ENCODE measurements at places on chromosomes 16 and 17.

DNA sequence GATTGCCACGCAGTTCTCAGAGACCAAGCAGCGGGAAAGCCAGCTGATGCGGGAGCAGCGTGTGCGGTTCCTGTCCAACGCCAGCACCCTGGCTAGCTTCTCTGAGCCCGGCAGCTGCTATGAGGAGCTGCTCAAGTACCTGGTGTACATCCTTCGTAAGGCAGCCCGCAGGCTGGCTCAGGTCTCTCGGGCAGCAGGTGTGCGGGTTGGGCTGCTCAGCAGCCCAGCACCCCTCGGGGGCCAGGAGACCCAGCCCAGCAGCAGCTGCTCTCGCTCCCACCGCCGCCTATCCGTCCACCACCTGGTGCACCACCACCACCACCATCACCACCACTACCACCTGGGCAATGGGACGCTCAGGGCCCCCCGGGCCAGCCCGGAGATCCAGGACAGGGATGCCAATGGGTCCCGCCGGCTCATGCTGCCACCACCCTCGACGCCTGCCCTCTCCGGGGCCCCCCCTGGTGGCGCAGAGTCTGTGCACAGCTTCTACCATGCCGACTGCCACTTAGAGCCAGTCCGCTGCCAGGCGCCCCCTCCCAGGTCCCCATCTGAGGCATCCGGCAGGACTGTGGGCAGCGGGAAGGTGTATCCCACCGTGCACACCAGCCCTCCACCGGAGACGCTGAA lies 15.2 kb downstream of the CACNA1G start:
- DNase-seq, result no peak

DNA sequence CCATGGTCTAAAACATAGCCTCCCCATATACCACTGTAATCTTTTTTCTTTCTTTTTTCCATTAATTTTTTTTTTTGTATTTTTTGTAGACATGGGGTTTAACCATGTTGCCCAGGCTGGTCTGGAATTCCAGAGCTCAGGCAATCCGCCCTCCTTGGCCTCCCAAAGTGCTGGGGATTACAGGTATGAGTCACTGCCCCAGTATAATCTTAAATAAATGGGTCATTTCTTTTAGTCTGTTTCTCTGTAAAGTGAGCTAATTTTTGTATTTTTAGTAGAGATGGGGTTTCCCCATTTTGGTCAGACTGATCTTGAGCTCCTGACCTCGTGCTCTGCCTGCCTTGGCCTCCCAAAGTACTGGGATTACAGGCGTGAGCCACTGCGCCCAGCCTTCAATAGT lies 5.7 kb upstream of the NME1 start:
- no peak for DNase-seq

DNA sequence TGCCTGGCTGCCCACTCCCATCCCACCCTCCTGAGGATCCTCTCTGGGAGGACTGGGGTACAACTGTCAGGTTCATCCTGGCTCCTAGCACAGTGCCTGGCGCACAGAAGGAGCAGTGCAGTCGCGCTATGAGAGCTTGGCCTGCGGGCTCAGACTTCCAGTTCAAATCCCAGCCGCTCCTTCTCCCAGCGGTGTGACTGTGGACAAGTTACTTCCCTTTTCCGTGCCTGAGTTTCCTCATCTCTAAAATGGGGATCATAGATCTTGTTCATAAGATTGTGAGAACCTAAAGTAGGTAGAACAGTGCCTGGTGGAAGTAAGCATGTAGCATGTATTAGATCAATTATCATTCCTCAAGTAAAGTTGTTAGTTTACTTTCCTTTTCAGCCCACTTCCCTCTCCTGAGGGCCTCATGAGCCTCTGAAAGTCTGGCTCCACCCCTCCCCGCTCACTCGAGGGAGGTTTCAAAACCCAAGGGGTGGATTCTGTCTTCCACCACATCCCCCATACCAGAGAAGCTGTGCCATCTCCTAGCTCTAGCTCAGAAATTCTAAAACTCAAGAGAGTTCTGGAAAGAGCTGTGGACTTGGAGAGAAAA lies 19.9 kb upstream of the COL1A1 start:
- DNase-seq, result no peak

GRCh38 chr17:19502517-19502916 lies 31.1 kb upstream of the SLC47A1 start:
- DNase-seq, result no peak

DNA sequence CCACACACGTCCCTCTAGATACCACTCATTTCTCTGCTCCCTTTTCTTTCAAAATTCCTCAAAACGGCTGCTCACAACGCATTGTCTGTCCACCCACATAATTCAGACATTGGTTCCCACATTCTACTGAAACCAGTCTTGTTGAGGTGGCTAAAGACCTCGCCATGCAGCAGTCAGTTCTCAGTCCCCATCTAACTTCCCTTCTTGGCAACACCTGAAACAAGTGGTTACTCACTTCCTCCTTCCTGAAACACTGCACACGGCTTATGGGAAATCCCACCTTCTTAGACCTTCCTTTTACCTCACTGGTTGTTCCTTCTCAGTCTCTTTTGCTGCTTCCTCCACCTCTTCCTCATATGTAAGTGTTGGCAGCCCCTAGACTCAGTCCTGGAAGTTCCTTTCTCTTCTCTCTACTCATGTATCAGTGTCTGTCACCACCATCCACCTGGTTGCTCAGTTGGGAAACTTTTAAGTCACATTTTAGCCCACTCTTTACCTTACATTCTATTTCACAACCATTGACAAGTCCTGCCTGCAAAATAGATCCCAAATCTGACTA lies 277.1 kb downstream of the CEP112 start:
- no peak for DNase-seq

DNA sequence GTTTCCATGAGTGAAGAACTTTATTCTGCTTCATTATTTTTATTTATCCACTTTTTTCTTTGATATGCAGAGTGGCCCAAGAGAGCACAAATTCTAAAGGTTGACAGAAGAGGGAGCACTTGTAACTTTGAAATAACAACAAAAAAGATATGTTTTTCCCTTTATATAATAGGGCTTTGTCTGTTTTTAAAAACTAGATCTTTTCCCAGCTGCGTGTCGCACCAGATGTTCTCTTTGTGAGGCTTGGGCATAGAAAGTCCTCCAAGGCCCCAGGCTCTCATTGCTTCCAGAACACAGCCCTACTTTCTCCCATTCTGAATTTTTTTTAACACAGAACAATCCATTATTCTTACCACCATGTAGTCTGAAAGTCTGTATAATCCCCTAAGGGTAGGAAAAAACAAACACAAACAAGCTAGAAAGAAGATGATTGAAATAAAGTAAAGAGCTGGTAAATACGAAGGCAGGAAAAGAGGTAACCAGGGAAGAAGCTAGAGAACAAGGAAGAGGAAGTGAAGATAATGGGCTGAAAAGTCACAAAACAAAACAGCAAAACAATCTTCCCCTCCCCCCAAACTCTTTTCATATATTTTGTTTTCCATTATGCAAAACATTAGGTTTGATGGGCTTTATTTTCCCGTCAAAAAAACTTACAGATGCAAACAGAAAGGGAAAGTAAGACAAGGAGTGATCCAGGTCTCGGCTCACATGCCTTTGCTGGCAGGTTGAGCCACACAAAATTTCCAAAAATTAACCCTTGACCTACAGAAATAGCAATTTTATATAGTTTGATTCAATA lies 160.4 kb downstream of the ABCA8 start:
- DNase-seq, result no peak

DNA sequence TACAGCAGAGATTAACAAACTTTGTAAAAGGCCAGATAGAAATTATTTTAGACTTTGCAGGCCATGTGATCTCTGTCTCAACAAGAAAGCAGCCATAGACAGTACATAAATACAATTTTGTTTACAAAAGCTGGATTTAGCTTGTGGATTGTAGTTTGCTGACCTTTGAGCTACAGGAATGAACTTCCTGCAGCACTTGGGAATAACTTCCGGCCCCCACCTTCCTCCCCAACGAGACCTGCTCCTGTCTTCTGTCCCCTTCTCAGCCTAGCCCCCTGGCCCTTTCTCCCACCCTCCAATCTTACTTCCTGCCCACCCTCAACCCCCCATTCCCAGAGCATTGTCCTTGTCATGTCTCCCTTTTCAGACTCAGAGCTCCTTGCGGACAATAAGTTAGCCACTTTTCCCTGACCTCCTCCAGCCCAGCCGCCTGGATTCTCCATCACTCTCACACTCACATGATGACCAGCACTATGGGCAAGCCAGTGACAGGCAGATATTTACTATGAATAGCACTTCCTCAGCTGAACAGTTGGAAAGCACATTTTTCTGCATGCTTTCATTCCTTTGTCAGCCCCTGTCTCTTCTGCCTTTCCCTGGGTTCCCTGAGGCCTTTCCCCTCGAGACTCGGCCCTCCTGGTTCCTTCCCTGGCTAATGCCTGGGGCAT lies 27.6 kb upstream of the DLX3 start:
- DNase-seq, result no peak

- DNase-seq, result no peak
Observed at GRCh38 chr16:74186561-74186971, 110.0 kb upstream of the PSMD7 start.

DNA sequence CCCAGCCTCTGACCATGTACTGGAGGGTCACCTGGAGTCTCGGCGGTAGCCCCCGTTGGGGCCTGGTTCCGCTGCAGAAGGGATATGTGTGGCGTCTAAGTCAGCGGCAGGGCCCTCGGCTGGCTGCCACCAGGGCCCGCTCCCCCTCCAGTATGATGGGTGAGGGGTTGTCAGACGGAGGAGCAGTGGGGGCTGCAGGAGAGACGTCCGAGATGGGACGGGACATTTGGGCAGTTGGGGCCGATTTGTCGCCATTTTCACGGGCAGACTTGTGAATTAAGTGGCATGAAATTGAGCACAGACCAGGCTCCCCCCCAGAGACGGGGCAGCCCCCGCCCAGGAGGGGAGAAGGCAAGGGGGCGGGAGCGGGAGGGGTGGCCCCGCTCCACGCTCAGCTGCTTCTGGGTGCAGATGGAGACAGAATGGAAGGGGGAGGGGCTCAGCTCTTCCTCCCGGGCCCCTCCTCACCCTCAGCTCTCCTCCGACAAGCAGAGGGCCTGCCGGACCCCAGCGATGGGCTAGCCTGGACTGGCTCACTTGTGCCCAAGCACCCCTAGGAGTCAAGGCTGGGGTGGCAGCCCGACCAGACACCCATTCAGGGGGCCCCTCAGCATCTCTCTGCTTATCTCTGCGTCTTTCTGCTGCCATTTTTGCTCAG lies 52.7 kb upstream of the LHX1 start:
- no peak for DNase-seq

- DNase-seq, result no peak
Observed at GRCh38 chr16:71526111-71526631, at the start of gene CHST4. Gene CHST4, plus strand, starts transcription at chr16:71526426. Its CDS starts 10,252 bp downstream, at chr16:71536678.

DNA sequence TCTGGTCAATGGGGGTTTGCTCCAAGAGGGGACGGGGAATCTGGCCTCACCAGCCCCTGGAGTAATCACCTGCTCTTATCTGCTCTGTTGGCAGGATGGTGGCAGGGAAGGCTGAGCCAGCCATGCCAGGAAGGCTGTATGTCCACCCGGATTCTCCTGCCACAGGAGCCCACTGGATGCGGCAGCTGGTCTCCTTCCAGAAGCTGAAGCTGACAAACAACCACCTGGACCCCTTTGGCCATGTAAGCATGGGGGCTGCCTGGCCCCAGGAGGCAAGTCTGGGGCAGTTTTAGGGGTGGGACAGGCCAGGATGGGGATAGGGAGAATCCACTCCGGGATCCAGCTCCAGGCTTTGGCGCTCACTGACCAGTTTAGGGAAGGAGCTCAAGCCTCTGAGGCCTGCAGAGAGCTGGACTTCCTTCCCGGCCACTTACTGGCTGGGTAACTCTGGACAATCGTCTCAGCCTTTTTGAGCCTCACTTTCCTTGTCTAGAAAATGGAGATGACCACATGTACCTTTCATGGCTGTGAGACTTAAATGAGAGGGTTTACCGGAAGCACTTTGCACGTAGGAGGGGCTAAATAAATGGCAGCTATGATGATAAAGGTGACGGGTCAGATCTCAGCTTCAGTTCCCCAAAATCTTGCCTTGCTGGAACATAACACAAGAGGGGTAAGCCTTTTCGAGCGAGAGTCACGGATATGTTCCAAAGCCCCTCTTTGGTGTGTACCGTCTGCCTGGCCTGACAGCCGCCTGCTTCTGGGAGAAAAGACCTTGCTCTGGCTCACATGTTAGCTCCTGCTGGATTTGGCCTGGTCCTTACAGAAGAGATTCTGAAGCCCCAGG lies 15.4 kb downstream of the TBX4 start:
- DNase-seq, result peak; percentile 22

DNA sequence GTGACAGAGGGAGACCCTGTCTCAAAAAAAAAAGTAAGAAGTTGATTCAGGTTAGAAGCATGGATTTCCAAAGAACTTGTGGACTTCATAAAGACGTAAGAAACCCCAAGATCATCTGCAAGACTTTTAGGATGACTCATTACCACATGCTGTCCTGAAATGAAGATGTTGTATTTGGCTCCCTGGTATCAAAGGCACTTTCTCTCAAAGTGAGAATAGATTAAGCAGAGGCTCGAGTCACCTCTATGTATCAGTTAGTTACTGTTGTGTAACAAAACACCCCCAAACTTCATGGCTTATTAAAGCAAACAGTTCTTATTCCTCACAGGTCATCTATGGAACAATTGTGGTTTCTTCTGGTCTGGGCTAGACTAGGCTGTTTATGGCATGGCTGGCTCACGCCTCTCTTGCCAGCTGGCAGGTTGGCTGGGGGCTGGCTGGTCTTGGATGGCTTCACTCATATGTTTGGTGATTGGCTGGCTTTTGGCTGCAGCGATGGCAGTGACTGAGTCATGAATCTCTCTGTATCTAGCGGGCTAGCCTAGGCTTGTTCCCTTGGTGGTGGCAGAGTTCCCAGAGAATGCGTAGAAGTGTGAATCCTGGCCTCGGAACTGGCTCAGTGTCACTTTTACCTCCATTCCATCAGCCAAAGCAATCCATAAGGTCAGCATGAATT lies 60.4 kb upstream of the MSI2 start:
- DNase-seq, result peak; percentile 2

- no peak for DNase-seq
Observed at GRCh38 chr16:7964167-7964566, 626.1 kb downstream of the TMEM114 start.

DNA sequence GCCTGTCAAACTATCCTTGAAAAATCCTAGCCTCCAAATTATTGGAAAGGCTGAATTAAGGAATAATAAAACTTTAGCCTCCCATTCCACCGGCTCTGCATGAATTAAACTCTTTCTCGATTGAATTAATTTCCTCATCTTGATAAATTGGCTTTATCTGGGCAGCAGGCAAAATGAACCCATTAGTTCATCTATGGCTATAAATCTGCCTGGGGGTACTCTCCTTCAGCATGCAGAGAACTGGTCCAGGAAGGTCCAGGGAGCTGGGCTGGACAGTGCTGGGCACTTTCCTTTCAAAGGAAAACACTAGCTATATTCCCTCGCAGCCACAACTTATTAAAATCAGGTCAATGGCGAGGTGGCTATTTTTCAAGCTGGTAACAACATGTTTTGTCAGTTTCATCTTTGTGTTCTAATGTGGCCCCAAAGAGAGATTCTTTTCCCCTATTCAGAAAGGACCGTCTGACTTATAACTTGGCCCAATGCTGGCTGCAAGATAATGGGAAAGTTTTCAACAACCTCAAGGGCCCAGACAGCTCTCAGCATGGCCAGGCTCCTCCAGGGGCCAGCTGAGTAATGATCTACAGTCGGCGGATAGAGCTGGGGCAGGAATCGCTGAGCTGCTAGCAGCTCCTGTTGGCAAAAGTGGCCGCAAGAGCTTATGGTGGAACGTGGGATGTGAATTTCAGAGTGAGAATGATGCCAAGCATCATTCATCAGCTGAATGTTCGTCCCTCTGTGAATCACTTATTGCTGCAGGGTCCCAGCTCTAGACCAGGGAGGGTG lies 326.9 kb downstream of the SLC39A11 start:
- no peak for DNase-seq

GRCh38 chr17:82931699-82932517 lies 92.1 kb upstream of the ZNF750 start:
- no peak for DNase-seq

GRCh38 chr16:27414788-27415431 lies 12.9 kb downstream of the IL21R start:
- no peak for DNase-seq

All from LNCaP clone FGC (cell line).